ENCODE measurements at places on chromosomes 12 and 14.

GRCh38 chr12:120457133-120457532 is 10.9 kb downstream of the GATC start:
- no peak for DNase-seq

DNA sequence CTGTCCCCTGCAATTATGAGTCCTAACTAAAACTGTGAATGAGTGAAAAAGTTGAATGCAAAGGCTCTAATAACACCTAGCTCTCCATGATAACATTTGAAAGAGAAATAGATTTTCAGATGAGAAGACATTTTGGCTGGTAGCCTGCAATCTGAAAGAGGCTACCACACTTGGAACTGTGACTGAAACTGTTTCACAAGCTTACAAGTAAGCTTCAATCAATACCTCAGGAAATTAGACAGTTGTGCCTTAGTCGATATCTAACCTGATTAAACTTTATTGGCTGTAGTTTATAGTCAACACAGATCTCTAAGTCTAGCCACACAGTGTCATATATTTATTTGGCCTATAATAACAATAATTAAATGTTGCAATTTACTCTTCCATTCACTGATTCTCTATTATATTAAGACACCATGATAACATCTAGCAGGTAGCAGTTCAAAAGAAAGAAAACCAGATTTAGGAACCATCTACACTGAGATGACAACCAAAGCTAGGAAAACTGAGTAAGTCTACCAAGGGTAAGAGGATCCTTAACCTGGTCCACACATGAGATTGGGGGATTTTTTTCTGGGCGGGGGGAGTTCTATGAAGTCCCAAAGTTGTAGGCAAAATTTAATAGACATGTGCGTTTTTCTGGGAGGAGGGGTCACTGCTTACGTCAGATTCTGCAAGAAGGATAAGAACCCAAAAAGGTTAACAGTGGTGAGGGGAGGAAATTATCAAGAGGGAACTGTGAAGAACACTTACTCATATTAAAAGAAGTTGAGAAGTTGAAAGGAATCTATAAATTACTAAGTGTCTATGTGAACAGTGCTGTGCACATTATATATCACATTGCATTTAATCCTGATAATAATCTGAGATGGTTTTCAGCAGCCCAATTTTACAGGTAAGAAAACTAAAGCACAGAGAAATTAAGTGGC is 65.8 kb downstream of the NUMB start:
- DNase-seq = no peak

DNA sequence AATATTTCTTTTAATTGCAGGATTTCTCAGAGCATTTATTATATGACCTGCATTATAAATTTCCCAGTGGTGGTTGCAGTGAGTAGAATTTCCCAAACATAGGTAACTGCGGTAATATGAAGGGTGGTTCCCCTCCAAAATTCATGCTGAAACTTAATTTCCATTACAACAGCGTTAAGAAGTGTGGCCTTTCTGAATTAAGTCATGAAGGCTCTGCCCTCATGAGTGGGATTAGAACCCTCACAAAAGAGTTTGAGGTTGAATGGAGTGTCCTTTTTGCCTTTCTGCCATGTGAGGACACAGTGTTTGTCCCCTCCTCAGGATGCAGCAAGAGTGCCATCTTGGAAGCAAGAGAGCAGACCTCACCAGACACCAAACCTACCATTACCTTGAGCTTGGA is 233.6 kb downstream of the KTN1 start:
- DNase-seq = no peak

DNA sequence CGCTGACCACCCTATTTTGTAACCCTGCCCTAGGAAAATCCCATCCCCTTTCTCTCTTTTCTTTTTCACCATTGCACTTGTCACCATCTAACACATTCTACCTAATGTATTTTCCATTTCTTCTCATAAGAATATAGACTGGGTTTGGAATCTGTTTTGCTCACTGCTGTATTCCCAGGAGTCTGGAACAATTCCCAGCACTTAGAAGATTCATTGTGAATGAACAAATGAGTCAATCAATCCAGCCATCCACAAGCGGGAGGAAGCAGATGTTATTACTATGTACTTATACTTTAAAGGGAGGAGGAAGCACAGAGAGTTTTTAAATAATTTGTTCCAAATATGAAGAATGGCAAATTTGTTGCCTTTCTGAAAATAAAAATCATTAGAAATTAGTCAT is 142.1 kb downstream of the KIF21A start:
- DNase-seq = no peak

DNA sequence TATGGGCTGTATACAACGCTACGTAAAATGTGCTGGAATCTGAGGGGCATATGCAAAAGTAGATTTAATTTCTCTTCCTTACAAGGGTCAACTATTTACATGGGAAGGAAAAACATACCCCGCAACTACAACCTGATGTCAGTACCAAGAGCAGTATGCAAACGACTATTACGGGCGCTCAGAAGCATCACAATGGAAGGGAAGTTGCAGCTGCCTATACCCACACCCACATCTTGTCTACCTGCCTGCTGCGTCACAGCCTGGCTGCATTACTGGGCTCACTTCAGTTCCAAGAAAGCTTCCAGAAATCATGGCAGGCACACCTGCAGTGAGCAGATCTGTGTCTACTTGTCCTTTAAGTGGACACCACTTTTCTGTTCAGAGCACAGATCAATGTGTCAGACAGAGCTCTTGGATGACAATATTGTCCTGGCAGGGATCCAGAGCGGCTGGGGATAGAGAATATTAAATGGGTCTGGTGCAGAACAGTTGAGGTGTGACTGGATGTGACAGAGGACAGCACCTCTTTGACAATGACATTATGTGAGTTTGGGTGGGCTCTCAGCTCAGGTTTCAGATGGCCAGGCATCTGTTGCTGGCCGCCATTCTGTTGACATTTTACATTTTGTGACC is 41.5 kb upstream of the GNG2 start:
- no peak for DNase-seq

- peak; percentile 6 for DNase-seq
Observed at GRCh38 chr14:50232276-50232642, 881 bp upstream of the SOS2 start.

GRCh38 chr14:42407153-42407552 is 800.5 kb downstream of the LRFN5 start:
- no peak for DNase-seq

- DNase-seq = no peak
Observed at GRCh38 chr12:74579981-74580380, 42.3 kb downstream of the ATXN7L3B start.

- no peak for DNase-seq
Observed at GRCh38 chr14:76828339-76829012, 2.3 kb downstream of the LRRC74A start.

GRCh38 chr12:25194722-25195055 is 271 bp downstream of the DNAI7 start:
- no peak for DNase-seq

DNA sequence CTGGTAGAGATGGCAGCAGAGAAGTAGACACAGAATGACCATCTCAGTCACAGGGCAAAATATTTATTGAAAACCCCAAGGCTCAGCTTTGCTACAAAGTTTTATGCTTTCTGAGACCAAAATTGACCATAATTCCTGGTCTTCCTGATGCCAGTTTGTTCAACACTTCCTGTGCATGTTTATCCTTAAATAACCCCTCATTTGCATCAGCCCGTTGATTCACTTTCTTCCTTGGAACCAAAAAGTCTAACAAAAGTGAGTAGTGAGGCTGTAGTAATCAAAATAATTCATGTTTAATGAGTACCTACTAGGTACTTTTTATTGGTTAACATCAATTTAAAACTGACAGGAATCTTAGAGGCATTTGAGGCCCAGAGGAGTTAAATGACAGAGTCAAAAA is 51.7 kb downstream of the TRHDE start:
- no peak for DNase-seq

GRCh38 chr12:85484387-85484786 is 204.4 kb downstream of the ALX1 start:
- DNase-seq = no peak

GRCh38 chr14:50785457-50786063 is 45.4 kb downstream of the NIN start:
- peak; percentile 3 for DNase-seq

- no peak for DNase-seq
Observed at GRCh38 chr12:74119811-74120362, 417.7 kb upstream of the ATXN7L3B start.

DNA sequence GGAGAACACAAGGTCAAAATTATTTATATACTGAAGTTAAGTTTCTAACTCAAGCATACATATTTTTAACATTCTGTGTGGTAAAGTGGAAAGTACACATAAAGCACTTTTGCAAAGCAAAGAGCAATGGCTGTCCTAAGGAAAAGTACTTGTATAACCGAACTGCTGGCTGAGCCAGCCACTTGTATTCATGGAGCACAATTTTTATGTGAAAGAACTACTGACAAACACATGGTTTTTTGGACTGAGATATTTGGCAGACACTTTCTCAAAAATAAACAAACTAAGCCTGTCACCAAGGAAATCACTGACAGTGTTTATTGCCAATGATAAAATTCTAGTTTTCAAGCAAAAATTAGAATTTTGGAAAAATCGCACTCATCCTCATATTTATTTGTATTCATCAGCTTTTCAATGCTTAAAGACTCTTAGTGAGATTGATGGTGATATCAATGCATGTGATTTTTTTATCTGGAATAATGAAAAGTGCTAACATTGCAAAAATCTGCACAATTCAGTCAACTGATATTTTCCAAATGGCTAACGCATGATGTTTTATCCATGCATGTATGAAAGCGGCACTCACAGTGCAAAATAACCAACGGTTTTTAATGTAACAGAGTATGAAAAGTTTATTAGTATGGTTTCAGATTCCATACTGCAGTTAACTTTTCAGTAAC is 125.3 kb downstream of the IPO8 start:
- no peak for DNase-seq

- no peak for DNase-seq
Observed at GRCh38 chr12:62787611-62788010, 147.3 kb downstream of the PPM1H start.

GRCh38 chr14:69355607-69356281 is 42.4 kb downstream of the ERH start:
- no peak for DNase-seq

- no peak for DNase-seq
Observed at GRCh38 chr12:125340791-125341190, 275.6 kb downstream of the AACS start.

GRCh38 chr12:96258104-96258961 is 64.2 kb downstream of the ELK3 start:
- peak; percentile 28 for DNase-seq

DNA sequence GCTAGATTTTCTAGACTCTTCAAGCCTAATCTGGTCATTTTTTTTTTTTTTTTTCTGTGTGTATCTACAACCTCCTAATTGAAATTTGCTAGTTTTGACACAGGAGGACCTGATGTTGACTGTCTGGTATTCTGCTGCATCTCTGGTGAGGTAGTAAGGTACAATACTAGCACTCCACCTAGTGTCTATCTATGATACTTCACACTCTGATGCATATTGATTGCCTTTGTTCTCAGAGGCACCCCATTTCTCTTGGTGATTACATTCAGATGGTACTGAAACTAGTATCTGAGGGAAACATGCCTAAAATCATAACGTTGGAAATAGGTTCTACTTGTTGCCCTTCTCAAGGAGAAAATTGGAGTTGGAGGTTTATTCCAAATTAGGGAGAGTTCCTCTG is 930.5 kb upstream of the NOVA1 start:
- DNase-seq = peak; percentile 9

DNA sequence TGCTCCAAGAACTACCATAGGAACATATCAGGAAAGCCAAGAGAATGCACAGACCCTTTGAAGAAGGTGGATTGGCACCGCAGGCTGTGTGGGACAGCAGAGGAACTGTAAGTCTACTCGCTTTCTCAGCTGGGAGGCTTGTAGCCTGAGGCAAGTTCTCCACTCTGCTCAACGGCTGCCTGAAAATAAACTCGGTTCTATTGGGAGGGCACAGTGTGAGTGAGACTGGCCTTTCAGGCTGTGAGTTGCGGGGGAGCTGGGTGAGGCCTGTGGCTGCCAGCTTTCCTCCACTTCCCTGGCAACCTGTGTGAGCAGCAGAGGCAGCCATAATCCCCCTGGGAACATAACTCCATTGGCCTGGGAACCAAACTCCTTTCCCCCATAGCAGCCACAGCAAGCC is 132.1 kb downstream of the ANKS1B start:
- DNase-seq = no peak

- DNase-seq = no peak
Observed at GRCh38 chr12:115864396-115864795, 413.1 kb downstream of the MED13L start.

- DNase-seq = no peak
Observed at GRCh38 chr14:76953311-76953945, 75.1 kb downstream of the IRF2BPL start.

- peak; percentile 21 for DNase-seq
Observed at GRCh38 chr12:50765095-50765911, 1.4 kb downstream of the ATF1 start.

GRCh38 chr12:79535751-79536150 is 155.0 kb downstream of the PAWR start:
- no peak for DNase-seq
